ENCODE measurements at places on chromosomes 1 and 21.
A peak's percentile ranks its signal among the peaks of the same experiment; 100 is the strongest.

DNA sequence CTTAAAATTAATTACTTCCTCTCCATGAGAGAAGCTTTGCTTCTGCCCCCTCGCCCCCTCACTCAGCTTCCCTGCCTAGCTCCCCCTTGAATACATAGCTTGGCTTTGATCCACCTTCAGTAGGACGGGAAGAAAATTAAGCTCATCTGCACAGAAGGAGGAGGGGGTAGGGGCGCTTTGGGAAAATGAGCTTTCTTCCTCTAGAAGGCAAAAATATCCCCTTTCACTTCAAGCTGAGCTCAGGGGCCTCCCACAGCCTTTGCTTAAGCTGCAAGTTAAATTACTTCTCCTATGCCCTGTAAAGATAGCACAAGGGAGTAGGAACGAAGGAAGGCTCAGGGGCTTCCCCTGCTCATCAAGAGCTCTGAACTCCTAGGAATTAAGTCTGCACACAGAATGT, 65.2 kb upstream of the GOLT1A start:
- no peak for DNase-seq

- DNase-seq, result no peak
Observed at GRCh38 chr1:230735447-230735846, 11.7 kb upstream of the CAPN9 start.

GRCh38 chr1:66396212-66396890, 137.6 kb upstream of the SGIP1 start:
- peak; percentile 44 for DNase-seq

DNA sequence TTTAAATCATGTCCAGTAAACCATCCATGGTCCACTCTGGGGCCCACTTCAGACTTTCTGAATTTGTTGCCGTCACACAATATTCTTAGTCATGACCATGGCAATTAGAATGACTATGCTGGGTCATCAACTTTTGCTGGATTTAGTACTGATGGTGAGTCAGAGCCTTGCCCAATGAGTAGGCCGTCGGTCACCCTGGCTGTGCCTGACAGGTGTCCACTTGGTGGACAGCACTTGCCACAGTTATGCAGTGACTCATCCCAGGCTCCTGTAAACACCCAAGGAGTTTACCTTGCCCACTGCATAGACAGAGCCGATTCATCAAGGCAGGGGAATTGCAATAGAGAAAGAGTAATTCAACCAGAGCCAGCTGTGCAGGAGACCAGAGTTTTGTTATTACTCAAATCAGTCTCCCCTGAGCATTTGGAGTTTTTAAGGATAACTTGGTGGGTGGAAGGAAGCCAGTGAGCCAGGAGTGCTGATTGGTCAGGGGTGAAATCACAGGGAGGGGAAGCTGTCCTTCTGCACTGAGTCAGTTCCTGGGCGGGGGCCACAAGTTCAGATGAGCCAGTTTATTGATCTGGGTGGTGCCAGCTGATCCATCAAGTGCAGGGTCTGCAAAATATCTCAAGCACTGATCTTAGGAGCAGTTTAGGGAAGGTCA, 333.8 kb downstream of the PTPRU start:
- DNase-seq, result no peak

- DNase-seq, result no peak
Observed at GRCh38 chr1:39216771-39217170, 12.3 kb downstream of the MACF1 start.

DNA sequence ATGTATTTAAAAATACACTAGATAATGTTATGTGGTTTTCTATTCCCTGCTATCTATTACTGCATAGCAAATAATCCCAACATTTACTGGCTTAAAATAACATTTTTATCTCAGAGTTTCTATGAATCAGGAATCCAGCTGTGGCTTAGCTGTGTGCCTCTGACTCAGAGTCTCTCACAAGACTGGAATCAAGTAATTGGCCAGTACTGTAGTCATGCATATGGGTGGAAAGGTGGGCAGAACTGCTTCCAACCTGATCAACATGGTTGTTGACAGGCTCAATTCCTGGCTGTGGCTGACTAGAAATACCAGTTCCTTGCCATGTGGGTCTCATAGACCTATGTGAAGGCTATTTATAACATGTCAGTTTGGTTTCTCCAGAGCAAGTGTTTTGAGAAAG, 131.8 kb downstream of the PDE4B start:
- DNase-seq, result no peak

DNA sequence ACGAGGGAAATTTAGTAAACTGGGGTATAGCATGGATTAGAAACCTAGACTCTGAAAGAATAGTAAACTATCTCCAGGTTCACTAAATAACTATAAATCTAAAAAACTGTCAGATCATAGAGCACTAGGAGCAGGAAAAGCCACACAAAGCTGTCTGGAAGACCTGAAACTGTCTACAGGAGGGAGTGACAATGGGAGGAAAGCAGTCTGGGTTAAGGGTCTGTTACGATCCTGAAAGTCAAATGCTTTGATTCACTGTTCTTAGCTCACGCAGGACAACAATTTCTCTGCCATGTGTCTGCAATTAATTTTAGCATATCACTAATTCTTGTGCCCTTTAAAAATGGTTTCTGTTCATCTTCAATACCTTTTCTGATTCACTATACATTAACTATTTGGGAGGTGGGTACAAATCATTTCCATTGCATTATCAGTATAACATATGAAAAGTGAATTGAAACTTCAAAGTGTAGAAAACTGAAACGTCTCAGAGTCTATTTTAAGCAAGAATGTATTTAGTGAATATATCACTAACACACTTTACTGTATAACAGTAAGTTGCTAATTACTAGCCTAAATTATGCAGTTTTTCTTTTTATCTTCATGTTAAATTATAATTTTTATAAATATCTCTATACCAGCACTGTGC, 18.4 kb downstream of the CEP170 start:
- DNase-seq, result no peak

DNA sequence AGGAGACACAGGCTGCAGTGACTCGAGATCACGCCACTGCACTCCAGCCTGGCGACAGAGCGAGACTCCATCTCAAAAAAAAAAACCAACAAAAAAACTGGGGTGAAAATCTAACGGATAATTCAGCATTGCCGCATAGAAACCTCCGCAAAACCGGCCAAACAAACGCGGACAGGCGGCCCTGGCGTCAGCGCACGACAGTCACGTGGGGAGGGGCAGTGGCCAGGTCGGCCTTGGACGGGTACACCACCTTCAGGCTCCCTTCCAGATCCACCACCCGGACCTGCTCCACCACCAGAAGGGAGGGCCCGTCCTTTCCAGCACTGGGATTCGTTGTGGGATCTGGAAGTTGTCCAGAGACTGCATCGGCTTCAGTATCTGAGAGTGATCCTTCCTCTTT, 8.4 kb downstream of the SMIM1 start:
- DNase-seq, result no peak

DNA sequence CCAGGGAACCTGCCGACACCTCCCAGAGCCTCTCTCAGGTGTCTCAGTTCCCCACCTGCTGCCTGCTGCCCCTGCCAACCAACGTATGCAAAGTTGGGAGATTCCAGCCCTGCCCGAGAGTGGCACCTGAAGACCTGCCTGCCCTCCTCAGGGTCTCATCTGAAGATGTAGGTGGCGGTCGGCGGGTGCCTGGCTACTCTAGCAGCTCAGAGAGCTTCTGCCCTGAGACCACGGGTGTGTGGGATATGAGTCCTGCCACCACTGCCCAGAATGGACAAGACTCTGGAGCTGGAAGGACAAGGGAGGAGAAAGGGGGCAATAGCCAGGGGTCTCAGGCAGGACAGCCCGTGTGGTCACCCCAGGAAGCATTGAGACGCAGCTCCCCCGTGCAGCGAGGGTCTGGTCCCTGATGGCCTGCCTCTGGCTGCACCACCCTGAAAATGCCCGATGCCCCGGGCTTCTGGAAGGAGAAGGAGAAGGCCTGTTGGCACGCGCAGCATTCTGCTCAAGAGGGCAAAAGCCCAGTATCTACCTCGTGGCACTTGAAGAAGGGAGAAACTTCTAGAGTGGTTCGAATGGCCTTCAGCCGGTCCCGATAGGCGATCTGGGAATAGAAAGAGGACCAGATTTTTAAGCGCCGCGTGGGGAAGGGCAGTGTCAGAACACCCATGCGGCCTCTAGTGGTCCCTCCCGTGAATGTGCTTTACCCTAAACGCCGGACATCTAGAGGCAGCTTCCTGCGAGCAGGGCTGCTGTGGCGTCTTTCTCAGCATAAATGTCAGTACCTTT, 88.8 kb downstream of the STUM start:
- DNase-seq, result no peak

GRCh38 chr1:189424746-189425331, 1052.8 kb downstream of the BRINP3 start:
- no peak for DNase-seq

GRCh38 chr1:167548059-167548932, 5.3 kb downstream of the CREG1 start:
- no peak for DNase-seq

DNA sequence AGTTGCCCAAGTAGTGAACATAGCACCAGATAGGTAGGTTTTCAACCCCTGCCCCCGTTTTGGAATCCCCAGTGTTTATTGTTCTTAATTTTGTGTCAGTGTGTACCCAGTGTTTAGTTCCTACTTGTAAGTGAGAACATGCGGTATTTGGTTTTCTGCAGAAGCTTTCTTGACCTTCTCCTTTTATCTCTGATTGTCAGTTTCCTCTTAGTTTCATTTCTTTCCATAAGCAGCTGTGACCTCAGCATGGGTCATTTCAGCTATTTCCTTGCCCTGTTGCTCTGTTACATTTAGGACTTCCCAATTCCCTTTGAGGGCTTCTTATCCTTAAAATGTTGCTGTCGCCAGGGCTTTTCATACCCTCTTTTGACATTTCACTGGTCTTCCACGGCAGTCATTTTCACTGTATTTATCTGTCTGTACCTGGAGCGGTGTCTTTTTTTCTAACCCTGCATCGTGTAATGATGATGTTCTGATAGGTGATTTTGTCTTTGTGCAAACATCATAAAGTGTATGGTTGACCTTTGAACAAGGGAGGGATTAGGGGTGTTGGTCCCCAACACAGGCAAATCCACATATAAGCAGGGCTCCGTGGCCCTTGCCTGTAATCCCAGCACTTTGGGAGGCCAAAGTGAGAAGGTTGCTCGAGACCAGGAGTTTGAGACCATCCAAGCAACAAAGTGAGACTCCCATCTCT, 15.0 kb downstream of the ITSN1 start:
- DNase-seq, result no peak

- no peak for DNase-seq
Observed at GRCh38 chr1:118118469-118118868, 66.6 kb downstream of the SPAG17 start.

DNA sequence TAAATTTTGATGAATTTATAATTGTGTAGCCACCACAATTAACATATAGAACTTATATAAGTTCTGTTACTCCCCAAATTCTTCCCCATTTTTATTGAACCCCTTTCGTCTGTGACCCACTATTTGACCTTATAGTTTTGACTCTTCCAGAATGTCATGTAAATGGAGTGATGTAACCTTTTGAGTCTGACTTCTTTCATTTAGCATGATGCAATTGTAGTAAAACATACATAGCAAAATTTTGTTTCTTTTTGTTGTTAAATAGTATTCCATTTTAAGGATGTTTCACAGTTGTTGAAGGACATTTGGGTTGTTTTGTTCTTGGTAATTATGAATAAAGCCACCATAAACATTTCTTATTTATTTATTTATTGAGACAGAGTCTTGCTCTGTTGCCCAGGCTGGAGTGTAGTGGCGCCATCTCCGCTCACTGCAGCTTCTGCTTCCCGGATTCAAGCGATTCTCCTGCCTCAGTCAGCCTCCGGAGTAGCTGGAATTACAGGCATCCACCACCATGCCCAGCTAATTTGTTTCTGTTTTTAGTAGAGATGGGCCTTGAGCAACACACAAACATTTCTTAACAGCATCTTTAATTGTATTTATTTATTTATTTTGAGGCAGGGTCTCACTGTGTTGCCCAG, 33.6 kb downstream of the RPRD2 start:
- no peak for DNase-seq

- DNase-seq, result no peak
Observed at GRCh38 chr1:17639703-17640340, 100.3 kb downstream of the ARHGEF10L start.

DNA sequence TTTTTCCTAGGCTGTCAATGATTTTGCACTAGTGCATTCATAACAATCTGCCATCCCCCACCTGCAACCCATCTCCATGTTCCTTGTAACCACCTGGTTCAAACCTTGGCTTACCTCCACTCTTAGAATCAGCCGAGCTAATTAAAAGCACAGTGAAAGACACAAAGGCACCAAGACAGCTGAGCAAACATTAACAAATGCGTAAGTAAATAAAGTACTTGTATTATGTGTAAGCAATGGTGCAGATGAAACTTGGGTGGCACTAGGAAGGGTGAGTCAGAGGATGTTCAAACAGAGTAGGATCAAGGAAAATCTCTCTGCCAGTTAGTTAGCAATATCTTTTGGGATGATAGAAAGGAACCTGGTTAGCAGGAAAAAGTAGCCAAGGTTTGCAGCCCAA, 5.1 kb upstream of the FOXJ3 start:
- peak; percentile 6 for DNase-seq

- DNase-seq, result no peak
Observed at GRCh38 chr1:89364954-89365550, 1.2 kb downstream of the GBP6 start.

DNA sequence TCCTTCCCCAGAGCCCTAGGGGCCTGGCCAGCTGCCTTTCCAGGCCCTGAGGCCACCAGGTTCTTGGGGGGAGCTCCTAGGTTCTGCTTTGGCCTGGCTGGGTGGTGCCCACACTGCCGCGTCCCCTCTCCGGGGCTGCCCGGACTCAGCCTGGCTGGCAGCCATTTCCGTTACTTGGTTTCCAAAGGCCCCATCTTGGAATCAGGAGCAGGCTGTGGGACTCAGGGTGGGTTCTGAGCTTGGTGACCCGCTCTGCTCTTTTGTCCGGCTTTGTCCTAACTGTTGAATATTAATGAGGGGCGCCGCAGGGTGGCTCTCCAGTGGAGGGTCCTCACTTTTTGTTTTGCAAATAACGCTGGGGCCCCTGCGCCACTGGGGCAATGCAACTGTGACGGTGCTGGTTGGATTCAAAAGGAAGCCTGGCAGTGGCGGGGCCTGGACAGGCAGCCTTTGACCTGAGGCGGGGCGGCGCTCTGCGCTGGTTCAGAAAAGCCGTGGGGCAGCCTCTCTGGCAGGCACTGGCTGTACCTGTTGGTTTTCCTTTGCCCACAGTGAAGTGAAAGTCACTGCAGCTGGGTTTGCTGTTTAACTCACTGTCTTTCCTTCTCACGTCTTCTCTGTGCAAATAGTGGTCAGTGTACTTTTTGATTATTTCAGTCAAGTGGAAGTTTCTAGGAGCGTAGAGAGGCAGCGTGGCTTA, 20.2 kb downstream of the SKI start:
- DNase-seq, result no peak

- no peak for DNase-seq
Observed at GRCh38 chr1:26894263-26894662, 4.2 kb upstream of the GPN2 start.

- peak; percentile 70 for DNase-seq
Observed at GRCh38 chr1:156726549-156727226, 1.6 kb upstream of the METTL25B start.
